Hepatocyte (in vitro differentiated cells): ENCODE measurements at places on chromosomes 12 and 14. TPM values are rescaled to one million over a fixed set of nuclear protein-coding genes. Genes with fewer than 3 reads are reported as not detected.

The LRP1-AS gene
- 0.59 TPM in 1 of 2 replicates, not detected in the other for polyA plus RNA-seq

The KRT85 gene
- polyA plus RNA-seq, result not detected in 2 replicates

DNA sequence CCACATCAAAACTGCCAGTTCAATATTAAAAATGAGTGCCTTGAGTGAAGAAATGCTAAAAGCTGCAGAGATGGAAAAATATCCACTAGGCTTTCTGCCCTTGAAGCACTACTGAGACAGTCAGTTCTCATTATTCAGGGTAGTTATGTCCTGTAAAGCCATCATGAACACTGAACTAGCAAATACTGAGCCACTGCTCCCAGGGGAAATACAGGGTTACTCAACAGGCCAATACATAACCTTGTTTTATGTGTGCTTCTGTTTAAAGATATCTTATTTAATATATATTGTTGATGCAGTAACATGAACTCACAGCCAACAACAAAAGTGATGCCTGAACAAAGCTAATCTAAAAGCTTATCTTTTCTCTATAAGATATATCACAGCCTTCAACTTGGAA is 3.3 kb downstream of the RAD52 start:
- no peak for DNase-seq

- DNase-seq, result no peak
These were observed 23.2 kb downstream of the PPM1A start for GRCh38 chr14:60272177-60272576.

GRCh38 chr14:104696671-104697316 is 7.4 kb downstream of the INF2 start:
- no peak for DNase-seq

- no peak for DNase-seq
These were observed 5.5 kb downstream of the TNFAIP2 start for GRCh38 chr14:103128631-103129300.

- DNase-seq, result no peak
These were observed 65.0 kb downstream of the NAV3 start for GRCh38 chr12:77895699-77896098.

DNA sequence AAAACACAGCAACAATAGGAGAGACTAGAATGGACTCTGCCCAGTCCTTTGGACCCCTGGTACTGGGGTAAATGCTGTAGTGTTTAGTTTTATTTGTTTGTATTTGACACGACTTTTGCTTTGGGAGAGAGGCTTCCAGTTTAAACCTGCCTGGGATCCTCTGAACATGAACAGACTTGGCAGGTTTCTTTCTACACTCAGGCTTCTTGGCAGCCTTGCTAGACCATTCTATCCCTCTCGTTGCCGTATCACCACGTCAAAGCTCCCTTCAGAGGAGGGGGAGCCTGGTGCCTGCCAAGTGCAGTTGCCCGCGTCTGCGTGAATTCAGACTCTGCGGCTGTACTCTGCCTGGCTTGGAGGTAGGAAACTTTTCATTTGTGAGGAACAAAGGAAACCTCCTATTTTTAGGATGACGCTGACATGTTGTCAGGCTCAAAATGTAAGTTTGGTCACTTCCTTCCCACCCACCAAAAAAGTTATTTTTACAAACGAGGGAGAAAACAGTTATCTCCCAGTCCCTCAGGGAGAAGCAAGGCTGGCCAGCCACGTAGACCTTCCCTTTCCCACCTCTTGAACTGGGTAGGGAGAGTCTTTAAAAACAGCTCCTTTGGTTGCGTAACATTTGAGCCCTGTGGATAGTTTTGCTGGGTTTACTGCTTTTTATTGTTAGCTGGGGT is 25.9 kb downstream of the CD9 start:
- peak; percentile 77 for DNase-seq

DNA sequence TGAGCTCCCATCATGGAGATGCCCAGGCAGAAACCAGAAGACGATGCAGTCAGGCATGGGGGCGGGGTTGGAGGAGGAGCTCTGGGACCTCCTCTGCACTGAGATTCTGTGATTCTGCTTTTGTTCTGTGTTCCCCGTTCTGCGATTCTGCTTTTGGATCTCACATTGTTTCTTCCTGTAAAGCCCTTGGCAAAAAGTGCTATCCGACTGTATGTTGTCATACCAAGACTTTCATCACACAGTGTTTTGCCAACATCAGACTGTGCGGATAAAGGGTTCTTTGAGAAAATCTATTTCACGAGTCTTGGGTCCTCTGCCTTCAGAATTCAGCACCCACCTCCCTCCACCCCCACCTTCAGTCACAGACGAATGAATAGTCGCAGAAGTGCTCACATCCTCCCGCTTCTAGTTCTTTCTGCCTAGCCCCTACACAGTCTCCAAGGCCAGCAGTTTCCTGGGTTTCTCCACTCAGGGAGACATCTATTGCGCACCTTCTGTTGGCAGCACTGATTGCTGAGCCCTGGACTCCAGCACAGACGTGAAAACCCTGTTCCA is 24.7 kb upstream of the PWP1 start:
- no peak for DNase-seq

DNA sequence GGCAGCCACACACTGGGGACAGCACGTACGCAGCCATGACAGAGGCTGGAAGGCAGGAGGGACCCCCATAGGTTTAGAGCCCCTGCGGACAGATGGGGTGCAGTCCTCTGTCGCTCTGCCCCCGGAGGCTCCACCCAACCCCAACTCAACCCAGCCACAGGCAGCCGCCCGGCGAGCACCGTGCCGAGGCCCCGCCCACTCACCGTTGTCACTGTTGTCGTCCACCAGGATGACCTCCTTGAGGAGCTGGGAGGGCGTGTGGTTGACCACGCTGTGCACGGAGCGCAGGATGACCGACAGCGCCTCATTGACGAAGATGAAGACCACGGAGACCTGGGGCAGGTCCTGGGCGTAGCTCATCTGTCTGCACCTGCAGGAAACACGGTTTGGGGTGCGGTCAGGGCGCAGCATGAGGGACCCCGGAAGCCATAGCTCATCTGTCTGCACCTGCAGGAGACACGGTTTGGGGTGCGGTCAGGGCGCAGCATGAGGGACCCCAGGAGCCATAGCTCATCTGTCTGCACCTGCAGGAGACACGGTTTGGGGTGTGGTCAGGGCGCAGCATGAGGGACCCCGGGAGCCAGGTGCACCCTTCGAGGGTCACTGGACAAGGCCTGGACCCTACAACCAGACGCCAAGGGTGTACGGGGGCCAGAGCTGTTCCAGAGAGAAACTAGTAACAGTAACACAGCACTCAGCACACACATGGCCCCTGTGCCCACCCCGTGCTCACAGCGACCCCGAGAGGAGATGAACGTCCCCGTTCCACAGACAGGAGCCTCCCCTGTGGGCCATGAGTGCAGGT is 66.9 kb downstream of the GALNT9 start:
- no peak for DNase-seq

DNA sequence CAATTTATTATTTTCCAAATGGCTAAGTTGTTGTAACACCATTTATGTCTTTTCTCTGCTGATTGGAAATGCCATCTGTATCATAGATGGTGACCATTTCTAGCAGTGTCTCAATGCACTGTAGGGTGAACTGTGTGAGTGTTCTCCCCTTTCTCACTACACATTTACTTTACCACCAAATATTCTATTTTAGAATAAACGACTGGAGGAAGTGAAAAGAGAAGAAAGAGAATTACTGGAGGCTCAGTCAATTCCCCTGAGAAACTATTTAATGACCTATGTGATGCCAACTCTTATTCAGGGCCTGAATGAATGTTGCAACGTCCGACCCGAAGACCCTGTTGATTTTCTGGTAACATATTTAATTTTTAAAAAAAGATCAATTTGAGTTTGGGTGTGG is 15.5 kb upstream of the PAPOLA start:
- DNase-seq, result no peak
